GM13977 (cell line): ENCODE measurements at places on chromosomes 1 and 21.

DNA sequence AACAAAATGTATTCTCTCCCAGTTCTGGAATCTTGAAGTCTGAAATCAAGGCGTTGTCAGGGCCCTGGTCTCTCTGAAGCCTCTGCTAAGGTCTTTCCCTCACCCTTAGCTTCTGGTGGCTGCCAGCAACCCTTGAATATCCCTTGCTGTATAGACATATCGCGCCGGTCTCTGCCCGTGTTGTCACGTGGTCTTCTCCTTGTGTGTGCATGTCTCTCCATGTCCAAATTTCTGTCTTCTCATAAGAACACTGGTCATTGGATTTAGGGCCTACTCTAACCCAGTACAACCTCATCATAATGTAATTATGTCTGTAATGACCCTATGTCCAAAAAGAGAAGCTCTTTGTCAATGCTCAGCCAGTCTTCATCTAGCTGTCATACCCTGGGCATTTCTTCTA is 85.7 kb upstream of the ETS2 start:
- no peak for DNase-seq

DNA sequence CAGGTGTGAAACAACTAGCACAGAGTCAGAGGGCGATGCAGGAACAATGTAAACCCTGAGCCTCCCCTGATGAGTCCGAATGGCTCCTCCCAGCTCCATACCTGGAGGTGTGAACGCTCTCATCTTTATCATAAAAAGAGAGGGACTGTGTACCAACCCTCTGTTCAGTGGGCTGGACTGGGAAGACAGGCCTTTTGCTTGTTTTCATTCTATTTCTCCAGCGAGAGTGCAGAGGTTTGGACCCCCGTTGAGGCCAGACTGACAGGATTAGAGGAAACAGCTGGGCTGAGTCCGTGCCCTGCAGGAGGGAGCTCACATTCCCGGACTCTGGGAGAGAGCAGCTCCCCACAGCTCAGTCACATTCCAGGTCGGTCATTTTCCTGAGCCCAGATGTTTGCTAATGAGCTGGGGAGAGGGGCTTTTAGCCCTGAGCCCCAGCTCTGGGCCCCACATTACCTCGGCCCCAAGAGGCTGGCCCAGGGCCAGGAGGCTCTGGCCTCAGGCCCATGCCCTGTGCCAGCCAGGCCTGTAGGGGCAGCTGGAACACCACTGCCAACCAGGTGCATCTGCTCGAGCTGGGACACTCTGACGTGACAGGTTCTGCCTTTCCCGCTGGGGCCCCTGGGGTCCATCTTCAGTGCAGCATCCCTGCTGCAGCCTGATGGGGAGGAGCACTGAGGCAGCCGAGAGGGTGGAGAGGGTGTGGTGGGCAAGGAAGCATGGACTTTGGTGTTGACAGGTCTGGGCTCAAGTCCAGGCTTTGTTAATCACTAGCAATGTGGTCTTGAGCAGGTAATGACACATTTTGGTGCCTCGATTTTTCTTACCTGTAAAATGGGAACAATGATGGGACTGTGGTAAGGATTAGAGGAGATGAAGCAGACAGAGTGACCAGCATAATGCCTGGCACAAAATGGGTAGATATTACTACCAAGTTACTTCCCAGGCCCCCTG is 3.5 kb upstream of the NBL1 start:
- DNase-seq = no peak

DNA sequence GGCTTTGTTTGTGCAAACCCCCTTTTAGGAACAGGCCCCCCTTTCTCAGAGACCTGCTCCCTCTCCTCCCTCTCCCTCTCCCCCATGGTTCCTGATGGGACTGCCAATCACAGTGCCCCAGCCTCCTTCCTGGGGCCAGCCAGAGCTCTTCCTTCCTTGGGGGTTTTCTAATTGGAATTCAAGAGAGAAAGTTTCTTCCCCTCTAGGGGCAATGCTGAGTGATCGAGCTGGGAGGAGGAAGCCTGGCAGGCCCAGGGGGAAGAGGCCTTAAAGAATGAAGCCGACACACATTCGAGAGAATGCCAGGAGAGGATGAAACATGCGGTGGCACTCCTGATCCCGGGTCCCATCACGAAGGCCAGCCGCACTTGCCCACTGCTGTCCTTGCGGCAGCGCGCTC is 21.3 kb upstream of the COL16A1 start:
- DNase-seq = no peak

GRCh38 chr1:160096274-160097116 is 1.9 kb downstream of the IGSF8 start:
- no peak for DNase-seq
